ENCODE measurements at places on chromosomes 13 and 19.

DNA sequence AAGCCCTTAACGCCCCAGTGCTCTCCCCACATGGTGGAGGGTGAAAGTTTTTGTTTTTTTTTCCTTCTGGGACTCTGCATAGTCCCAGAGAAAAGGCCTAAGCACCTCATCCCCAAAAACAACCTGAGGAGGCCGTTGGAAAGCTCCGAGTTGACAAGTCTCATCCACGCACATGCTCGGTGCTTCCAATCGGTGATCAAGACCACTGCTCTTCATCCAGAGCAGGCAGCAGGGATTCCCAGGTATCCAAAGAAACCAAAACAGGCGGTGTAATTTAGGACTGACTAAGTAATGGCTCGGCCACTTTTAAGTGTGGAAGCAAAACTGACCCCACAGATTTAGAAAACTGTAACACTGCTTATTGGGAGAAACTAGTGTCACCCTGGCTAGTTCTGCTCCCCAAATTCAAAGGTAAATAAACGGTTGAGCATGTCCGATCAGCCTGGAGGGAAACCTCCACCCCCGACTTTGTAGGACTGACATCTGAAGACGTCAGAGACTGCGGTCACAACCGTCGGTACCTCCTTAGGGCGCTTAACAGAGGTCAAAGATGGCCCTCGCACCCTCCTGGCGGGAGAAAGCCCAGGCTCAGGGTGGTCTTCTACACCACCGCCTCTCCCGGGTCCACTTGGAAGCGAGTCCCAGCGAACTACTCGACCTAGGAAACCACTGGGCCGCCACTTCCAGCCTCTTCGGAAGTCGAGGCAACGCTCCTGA is 997 bp upstream of the ZNF446 start:
- no peak for DNase-seq

DNA sequence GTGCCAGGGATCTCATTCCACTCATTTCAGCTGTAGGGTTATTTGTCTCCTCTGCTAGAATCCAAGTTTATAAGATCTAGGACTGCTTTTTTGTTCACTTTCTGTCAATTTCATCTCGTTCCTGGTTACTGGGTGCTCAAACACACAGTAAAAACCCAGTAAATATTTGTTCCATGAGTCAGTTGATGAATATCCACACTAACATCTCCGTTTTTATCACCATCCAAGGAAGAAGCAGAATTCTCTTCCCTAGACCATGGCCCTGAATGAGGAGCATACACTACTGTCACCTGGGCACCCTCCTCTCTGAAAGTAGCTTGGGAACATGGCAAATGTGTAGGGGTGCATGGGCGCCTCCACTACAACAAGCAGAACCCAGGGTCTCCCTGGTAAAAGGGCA is 390.8 kb downstream of the FOXO1 start:
- DNase-seq: peak; percentile 39

GRCh38 chr13:40664350-40665125 is 1.9 kb downstream of the FOXO1 start:
- DNase-seq: peak; percentile 55

GRCh38 chr19:18440415-18440877 is 2.5 kb upstream of the ISYNA1 start:
- no peak for DNase-seq

DNA sequence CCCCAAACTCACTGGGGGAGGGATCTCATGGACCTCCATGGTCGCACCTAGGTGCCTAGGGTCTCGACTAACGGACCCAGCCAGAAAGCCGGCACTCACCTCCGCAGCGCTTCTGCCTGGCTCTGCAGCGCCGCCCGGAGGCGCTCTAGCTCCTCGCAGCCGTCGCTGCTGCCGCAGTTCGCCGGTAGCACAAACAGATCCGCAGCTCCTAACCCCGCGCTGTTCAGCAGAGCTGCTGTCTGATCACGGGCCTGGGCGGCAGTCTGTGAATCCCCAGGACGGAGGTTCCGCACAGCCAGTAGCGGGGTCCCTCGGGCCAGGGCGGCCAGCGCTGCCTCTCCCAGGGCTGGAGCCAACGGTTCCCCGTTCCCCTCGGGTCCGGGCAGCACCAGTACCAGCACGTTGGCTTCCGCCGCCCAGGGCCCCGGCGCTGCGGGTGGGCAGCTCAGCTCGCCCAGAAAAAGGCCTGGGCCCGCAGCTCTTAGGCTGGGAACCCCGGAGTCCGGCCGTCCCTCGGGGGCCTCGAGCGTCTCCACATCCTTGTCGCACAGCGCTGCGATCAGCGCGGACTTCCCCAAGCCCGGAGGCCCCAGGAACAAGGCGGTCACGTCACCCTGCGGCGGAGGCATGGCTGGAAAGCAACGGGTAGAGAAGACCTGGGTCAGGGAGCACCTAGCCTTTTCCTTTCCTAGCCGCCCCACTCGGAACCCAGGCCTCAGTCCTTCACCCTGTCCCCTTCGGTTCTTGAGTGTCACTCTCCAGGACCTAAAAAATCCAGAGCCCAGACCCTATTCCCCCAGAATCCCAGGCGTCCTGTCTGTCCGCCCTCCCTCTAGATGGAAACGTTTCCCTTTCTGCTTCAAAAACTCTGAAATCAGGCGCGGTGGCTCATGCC is 977 bp downstream of the IRGQ start:
- DNase-seq: peak; percentile 76

- DNase-seq: no peak
These were observed 98.6 kb downstream of the IRS2 start for GRCh38 chr13:109687559-109688448.

GRCh38 chr13:78655906-78656305 is 3.0 kb downstream of the OBI1 start:
- DNase-seq: no peak

GRCh38 chr19:49875177-49875576 is 2.0 kb downstream of the AKT1S1 start:
- no peak for DNase-seq

DNA sequence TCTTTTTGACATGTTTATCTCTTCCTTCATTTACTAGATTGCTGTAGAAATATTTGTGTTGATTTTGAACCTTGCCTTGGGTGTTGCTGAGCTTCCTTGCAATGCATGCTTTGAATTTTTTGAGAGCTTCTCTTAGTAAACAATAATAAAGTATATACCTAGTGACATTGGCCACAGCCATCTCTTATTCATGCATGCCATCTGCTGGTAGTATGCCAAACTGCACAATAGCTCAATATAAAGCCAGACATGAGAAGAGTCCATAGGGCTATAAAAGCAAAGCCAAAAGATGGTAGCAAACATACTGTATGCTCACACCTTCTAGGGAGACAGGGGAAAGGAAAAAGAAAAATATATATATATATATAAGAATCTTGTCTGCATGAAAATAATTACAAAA is 18.9 kb upstream of the ZSCAN5A start:
- DNase-seq: peak; percentile 80

DNA sequence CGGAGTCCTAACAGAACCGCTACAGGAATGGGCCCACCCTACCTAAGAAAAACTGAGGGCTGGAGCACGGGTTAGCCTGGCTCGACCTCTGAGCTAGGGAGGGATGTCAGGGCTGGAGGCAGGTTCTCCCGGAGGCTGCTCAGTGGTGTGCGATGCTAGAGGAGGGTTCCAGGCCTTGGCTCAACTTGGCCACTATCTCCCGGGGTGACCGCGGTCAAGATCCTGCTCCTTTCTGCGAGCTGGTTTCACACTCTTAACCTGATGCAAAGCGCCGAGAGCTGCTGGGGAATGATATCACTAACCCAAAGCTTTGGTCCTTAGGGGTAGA is 301 bp downstream of the POP4 start:
- no peak for DNase-seq

- DNase-seq: no peak
These were observed 466.3 kb downstream of the COG6 start for GRCh38 chr13:40121722-40122121.

DNA sequence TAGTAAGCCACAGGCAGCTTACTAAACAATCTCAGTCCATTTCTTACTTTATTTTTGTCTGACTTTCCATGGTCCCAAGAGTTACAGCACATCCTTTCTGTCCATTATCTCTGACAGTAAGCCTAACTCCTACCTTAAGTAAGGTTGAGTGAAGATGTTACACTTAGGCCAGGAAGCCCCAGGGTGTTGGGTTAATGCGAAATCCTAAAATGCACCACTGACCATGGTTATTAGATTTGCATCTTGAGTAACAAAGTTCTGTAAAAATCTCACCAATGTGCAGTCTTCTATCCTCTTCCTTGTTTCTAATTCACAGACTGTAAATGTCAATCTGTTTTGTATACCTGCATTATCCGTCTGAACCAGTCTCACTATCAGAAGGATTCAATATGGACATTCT is 462.5 kb downstream of the FGF14 start:
- no peak for DNase-seq

All from fibroblast of pulmonary artery (primary cell).